ENCODE measurements at places on chromosomes 5 and 9.

GRCh38 chr5:14531668-14532067 lies 49.9 kb upstream of the OTULINL start:
- DNase-seq, result no peak

DNA sequence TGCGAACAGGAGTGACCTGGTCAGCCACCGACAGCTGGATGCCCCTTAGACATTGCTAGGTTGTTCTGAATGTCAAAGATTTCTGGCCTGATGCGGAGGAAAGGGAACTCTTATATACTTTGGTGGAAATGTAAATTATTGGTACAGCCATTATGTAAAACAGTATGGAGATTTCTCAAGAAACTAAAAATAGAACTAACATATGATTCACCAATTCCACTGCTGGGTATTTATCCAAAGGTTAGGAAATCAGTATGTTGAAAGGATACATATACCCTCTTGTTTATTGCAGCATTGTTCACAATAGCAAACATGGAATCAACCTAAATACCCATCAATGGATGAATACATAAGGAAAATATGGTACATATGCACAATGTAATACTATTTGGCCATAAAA lies 31.8 kb downstream of the DMRT3 start:
- no peak for DNase-seq

DNA sequence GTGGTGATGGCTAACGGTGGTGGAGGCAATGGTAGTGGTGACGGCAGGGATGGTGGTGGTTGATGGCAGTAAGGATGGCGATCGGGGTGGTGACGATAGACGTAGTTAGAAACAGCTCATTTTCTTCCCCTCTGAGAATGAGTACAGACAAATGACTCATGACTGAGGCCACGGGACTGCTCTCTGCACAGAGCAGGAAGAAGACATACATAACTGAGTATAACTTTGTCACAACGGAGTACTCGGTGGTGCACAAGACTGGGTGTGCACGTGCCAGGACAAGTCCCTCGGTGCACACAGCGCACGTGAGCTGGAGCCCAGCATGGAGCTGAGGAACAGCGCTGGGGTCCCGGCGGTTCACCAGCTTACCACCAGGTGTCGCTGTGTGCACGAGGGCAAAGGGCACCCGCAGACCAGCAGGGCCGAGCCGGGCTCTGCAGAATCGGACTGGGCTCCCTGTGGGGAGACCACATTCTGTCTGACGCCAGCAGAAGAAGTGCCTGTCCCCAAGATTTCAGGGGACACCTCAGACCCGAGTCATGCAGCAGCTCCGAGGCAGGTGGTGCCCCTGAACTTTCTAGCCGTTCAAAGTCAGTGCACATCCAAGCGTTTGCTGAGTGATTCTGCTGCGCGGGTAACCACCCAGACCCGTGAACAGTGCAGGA lies 188.6 kb downstream of the FSTL4 start:
- DNase-seq, result peak; percentile 83

GRCh38 chr5:32833663-32834062 lies 122.5 kb downstream of the NPR3 start:
- DNase-seq, result no peak

GRCh38 chr9:72601615-72602014 lies 80.2 kb downstream of the TMC1 start:
- DNase-seq, result no peak

DNA sequence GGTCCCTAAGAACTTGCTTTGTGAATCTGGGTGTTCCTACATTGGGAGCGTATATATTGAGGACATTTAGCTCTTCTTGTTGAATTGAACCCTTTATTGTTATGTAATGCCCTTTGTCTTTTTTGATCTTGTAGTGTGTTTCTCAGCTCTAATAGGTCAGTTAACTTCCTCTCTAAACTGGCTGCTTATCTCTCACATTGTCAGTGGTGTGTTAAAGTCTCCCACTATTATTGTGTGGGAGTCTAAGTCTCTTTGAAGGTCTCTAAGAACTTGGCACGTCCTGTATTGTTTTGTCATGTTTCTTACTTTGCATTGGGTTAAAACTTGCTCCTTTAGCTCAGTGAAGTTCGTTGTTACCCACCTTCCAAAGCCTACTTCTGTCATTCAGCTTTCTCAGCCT lies 36.2 kb downstream of the RIC1 start:
- DNase-seq, result no peak

GRCh38 chr9:306907-307306 lies 92.2 kb downstream of the DOCK8 start:
- peak; percentile 20 for DNase-seq

- DNase-seq, result no peak
These were observed 400.3 kb downstream of the ZSWIM6 start for GRCh38 chr5:61732369-61732768.

- DNase-seq, result no peak
These were observed 182.8 kb upstream of the SLC27A6 start for GRCh38 chr5:128782446-128782845.

GRCh38 chr5:158234323-158235158 lies 375.6 kb upstream of the CLINT1 start:
- DNase-seq, result no peak

GRCh38 chr9:84893419-84894128 lies 224.0 kb downstream of the NTRK2 start:
- DNase-seq, result no peak

DNA sequence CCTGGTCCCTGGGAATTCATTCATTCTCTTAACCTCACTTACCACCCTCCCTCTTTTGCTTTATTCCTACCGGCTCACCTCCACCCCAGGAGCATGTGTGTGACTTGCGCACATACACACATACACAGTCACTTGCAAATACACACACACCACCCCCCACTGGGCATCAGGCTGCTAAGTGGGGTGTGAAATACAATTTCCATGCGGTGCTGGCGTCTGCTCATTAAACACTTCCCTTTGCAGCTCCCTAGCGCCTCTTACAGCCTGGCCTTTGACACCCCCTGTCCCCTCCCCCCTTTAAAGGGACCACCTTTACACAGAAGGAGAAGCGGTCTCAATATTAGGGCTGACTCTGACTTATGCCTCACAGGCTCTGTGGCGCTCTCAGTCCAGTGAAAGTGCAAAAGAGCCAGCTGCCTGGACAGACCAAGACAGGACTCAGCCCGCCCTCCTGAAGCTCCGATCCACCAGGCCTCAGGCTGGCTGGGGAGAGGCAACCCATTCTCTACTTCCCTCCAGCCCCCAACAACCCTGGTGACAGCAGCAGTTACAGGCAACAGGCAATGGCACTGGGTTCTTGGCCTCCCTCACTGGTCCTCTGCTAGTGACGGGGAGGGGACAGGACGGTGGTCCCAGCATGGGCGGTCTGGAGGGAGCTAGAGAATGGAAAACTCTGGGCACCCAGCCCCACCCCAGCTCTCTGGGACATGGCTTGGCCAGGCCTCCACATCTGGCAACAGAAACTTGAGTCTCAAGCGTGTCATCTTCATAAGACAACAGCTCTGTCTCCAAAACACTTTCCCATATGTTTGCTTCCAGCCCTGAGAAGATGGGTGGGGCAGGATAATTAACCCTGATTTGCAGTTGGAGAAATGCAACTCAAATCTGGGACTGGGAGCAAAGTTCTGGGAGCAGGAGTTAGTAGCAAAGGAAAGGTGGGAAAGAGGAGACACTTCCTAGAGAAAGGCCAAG lies 12.0 kb downstream of the ENHO start:
- no peak for DNase-seq

DNA sequence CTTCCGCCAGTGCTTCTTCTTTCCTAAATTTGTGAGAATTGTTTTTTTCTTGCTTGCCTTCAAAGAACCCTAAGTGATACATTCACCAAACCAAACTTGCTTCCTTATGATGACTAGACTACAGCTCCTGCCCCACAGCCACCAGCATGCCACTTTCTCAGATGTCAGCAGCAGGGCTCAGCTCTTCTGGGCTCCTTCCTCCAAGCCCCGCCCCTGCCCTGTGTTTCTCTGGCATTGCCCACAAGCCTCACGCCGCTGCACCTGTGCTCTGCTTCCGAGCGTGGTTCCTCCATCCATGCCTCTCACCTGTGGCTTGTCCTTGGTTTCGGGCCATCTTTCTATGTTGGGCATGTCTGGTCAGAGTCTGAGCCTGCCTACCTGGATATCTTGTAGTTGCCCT lies 10.6 kb downstream of the UNC5A start:
- no peak for DNase-seq

Data from GM13976 (cell line).